Islet precursor cell (in vitro differentiated cells): ENCODE measurements at places on chromosomes 6 and 20.
A peak's percentile ranks its signal among the peaks of the same experiment; 100 is the strongest.

DNA sequence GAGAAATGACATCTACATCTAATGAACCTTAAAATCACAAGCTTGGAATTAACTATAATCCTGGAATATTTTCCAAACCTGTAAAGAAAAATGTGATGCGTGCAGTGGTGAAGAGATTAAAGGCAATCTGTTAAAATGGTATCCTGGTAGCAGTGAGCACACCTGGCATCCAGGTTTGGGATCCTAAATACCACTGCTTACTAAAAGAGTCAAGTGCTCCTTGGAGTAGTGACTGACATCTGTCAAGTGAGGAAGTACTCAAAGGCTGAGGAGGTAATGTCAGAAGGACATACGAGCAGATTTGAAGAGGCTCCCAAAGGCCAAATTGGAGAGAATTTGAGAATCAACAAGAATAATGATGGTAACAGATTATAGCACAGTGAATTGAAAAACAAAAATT lies 32.8 kb downstream of the PCMT1 start:
- no peak for DNase-seq

DNA sequence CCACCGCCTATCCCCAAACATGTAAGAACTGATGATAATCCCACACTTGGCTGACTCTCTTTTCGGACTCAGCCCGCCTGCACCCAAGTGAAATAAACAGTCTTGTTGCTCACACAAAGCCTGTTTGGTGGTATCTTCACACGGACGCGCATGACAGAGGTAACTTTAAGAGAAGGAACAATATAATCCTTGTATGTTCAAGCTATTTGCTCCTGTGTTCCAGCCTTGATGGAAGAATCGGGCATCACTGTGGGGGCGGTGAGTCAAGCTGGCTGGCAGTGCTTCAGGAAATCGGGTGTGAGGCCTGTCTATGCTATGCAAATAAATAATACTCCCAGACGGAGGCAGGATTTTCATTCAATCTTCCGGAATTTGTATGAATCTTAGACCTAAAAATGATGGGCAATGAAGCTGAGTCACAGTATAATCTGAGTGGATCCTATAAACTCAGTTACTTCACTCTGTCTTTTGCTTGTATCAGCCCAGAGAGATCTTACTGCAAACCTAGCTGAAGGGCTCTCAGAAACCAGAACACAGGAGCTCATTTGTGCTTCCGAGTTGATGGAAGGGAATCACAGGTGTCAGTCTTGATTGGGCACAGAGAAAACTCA lies 45.2 kb upstream of the NT5E start:
- DNase-seq = no peak

GRCh38 chr6:163941624-163941976 lies 527.1 kb downstream of the QKI start:
- no peak for DNase-seq

DNA sequence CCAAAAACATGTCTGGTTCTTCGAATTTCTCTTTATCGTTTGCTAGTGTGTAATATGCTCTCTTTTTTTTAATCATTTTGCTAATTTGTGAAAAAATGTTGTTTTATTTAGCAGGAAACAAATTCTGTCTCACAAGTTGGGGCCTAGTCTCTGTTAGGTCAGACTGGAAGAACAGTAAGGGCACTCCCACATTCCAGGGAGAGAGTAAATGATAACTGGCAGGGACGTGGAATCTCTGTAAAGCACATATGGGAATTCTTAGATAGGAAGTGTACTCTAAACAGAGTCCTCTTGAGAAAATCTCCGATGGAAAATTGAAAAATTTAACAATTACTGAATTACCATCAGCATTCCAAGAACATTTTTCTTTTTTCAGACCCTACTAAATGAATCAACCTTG lies 16.4 kb upstream of the CCDC28A start:
- no peak for DNase-seq

- DNase-seq = no peak
Measured at GRCh38 chr6:12245763-12246718, 44.1 kb upstream of the EDN1 start.

GRCh38 chr6:103870970-103871369 lies 988.7 kb downstream of the HACE1 start:
- no peak for DNase-seq

GRCh38 chr6:19160081-19160730 lies 677.0 kb upstream of the ID4 start:
- no peak for DNase-seq

- no peak for DNase-seq
Measured at GRCh38 chr6:41353333-41353732, 17.9 kb downstream of the NCR2 start.

GRCh38 chr20:38203981-38204357 lies 38.9 kb upstream of the TGM2 start:
- peak; percentile 14 for DNase-seq

- DNase-seq = no peak
Measured at GRCh38 chr6:7555671-7556070, 14.2 kb downstream of the DSP start.

- DNase-seq = no peak
Measured at GRCh38 chr6:53673162-53673727, 7.7 kb upstream of the KLHL31 start.

DNA sequence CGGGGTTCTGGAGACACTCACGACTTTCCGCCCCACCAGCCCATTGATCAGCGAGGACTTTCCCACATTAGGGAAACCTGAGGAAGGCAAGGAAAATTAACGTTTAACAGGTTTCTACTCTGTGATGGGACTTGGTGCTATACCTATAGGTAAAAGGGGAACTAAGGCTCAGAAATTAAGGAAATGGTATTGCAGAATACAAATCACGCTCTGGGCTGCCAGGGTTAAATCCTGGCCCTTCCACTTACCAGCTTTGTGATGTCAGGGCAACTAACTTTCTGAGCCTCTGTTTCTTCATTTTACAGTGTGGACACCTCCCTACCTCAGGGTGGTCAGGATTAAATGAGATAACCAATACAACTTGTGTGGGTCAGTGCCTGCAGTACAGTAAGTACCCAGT lies 8.8 kb downstream of the GNL1 start:
- DNase-seq = no peak

- DNase-seq = peak; percentile 94
Measured at GRCh38 chr6:43075670-43076463, at the start of gene PTK7. Gene PTK7, plus strand, starts transcription at chr6:43076314. Its CDS starts 175 bp downstream, at chr6:43076489.

DNA sequence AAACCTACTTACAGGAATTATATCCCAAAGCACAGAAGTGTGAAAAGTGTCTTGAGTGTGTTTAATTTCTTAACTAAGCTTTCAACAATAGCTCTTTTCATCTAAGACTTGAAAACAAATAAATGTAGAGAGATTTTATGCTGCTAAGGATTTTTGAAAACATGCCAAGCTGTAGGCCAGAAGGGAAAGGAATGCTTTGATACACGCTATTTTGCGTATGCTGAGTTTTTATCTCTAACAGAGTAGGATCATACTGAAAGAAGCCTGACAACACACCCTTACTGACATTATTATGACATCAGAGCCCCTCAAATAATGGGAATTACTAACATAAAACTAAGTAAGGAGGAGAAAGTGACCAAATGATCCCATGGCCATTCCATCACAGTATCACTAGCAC lies 265.5 kb downstream of the KHDC1L start:
- DNase-seq = no peak

GRCh38 chr6:95784869-95785268 lies 207.5 kb downstream of the MANEA start:
- no peak for DNase-seq

- no peak for DNase-seq
Measured at GRCh38 chr6:7165890-7166267, 58.1 kb downstream of the RREB1 start.

- peak; percentile 91 for DNase-seq
Measured at GRCh38 chr6:53727748-53728147, 62.2 kb upstream of the KLHL31 start.

- no peak for DNase-seq
Measured at GRCh38 chr6:156311291-156311690, 465.9 kb upstream of the ARID1B start.

DNA sequence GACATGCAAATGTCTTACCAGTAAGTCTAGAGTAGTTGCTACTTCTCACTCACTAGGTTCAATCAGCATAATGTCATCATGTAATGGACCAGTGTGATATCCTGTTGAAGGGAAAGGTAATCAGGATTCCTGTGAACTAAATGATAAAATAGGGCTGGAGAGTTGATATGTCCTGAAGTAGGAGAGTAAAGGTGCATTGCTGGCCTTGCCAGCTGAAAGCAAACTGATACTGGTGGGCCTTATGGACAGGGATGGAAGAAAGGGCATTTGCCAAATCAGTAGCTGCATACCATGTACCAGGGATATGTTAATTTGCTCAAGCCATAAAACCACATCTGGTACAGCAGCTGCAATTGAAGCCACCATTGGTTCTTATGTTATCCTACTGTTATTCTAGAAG lies 37.5 kb upstream of the IYD start:
- DNase-seq = no peak

GRCh38 chr6:34047913-34048867 lies 97.7 kb downstream of the GRM4 start:
- no peak for DNase-seq

DNA sequence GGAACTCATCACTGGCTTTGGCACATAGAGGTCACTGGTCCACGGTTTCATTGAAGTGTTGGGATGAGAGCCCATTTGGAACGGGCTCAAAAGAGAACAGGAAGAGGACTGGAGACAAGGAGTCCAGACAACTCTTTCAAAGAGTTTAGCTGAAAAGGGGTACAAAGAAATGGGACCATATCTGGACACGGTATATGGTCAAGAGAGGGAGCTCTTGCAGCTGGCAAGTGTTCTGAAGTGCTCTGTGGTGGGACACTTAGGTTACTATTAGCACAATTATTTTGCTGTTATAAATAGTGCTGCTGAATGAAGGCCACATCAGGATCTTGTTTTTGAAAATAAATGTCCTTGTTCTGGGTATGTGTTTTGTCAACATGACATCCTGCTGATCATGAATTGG lies 4.6 kb downstream of the SGK2 start:
- DNase-seq = no peak

DNA sequence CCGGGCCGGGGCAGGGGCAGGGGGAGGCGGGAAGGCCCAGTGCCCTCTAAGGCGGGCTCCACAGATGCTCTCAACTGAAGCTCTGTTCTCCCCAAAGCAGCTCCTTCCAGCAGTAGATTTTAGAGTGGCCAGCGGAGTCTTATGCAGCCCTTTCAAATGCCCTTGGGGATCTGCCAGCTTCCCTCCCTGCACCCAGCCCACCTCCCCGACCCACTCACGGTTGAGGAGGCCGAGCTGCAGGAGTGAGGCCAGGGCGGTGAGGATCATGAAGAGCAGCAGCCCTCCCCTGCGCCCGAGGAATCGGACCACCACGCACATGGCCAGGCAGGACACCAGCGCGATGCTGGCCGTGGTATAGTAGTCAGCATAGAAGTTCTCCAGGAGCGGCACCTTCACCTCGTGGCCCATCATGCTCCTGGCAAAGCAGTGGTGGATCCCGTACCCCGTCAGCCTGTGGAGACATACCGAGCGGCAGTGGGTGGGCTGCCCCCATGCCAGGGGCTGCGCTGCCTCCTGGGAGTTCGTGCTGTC lies 28.0 kb downstream of the PSMG4 start:
- DNase-seq = no peak

DNA sequence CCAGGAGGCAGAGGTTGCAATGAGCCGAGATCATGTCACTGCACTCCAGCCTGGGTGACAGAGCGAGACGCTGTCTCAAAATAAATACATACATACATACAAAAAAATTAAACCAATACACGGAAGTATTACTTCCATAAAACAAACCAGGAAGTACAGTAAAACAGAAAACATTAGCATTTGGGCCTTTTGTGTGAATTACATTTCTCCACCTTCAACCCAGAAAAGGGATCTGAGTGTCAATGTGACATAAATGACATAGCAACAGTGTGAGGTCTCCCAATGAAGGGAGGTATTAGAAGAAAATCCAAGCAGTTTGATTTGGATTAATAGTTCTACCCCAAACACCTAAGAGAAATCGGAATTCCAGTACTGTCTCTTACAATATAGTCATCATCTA lies 10.1 kb downstream of the CSNK2A1 start:
- DNase-seq = no peak
